ENCODE measurements at places on chromosomes 6 and 20.

DNA sequence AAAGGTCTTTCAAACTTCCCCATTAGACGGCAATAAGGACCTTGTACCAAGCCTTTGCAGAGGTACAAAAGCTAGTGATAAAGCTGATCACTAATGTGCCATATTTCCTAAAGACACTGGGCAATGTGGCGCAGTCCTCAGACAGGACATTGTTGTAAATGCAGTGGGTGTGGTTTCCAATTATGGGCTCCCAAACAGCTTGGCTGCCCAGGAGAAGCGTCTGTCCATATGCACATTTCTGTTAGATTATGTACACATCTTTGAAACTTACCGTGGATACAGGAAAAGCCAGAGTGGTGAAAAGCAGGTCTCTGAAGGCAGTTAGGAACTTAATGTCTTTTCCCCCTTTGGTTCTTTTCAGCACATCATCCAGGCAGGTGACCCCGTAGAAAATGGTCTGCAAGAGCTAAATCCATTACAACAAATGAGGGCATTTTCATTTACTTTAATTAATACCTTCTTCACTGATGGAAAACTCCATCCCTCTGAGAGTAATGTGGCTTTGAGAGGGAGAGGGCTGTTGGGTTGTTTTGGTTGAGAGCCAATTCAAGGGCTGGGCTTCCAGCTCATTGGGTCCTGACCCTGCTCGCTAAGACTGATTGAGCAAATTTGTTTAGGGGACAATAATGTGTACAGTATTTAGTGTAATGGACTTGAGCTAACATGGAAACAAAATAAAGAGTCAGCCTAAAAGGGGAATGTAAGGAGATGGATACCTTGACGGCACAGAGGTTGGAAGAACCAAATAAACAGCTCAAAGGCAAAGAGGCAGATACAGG lies 10.4 kb downstream of the ADTRP start:
- DNase-seq: no peak

- no peak for DNase-seq
Measured at GRCh38 chr6:157226761-157227160, 96.6 kb downstream of the TMEM242 start.

- no peak for DNase-seq
Measured at GRCh38 chr20:45704969-45705637, at the start of gene WFDC10B. WFDC10B (minus strand) TSS chr20:45705019; CDS start chr20:45685992, 19,027 bp downstream.

- no peak for DNase-seq
Measured at GRCh38 chr6:162999575-163000285, 272.0 kb downstream of the PACRG start.

DNA sequence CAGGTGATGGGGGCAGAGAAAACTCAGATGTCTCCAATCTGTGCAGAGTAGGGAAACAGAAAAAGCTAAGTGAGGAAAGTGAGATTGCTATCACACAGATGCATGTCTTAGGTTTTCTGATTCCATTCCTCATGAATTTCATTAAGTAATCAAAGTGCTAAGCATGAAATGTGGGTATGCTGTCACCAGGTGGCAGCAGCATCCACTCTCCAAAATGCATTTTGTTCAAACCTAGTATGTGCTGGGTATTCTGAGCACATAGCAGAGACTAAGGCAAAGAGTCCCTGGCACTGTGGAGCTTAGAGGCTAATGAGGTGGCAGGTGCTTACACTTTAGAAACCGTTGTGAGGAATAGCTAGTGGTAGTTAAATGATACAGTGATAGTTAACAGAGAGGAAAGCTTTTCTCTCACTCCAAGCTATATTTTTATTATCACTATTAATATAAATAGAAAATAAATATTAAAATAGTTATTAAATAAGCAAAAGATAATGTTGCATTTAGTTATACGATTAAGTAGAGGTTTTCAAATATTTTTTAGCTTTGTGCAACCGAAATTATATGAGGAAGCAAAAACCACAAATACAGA lies 179.5 kb downstream of the CDH26 start:
- DNase-seq: no peak

GRCh38 chr20:63662813-63663189 lies 4.7 kb downstream of the RTEL1 start:
- DNase-seq: no peak

DNA sequence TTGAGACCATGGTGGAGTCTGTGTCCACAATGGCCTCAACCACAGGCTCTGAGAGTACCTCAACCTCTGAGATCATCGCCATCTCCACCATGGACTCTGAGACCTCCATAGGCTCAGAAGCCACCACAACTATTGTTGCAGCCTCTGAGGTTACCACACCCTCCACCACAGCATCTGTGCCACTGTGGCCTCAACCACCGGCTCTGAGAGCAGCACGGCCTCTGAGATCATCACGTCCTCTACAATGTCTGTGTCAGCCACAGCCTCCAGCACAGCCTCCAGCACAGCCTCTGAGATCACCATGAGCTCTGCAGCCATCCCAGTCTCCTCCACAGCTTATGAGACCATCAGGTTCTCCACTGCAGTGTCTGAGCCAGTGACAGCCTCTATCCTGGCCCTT lies 19.4 kb upstream of the MUC21 start:
- DNase-seq: no peak

GRCh38 chr6:25435416-25435985 lies 156.3 kb downstream of the CARMIL1 start:
- DNase-seq: no peak

- no peak for DNase-seq
Measured at GRCh38 chr6:33453393-33454008, 875 bp upstream of the ZBTB9 start.

DNA sequence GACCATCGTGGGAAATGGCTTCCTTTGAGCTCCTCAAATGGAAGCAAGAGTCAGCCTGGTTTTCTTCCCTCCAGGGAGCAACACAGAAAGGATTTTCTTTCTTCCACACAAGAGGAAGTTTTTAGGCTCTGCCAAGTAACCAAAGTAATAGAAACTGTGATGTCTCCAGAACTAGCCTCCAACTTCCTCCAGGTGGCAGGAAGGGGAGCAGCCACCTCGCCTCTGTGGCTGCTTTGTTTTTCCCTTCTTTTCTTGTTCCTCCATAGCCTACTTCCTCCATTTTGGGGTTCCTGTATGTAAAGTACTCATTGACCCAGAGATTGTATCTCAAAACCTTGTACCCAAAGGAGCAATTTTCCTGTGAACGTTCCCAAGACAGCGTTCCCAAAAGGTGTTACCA lies 32.7 kb upstream of the CCR6 start:
- DNase-seq: no peak

DNA sequence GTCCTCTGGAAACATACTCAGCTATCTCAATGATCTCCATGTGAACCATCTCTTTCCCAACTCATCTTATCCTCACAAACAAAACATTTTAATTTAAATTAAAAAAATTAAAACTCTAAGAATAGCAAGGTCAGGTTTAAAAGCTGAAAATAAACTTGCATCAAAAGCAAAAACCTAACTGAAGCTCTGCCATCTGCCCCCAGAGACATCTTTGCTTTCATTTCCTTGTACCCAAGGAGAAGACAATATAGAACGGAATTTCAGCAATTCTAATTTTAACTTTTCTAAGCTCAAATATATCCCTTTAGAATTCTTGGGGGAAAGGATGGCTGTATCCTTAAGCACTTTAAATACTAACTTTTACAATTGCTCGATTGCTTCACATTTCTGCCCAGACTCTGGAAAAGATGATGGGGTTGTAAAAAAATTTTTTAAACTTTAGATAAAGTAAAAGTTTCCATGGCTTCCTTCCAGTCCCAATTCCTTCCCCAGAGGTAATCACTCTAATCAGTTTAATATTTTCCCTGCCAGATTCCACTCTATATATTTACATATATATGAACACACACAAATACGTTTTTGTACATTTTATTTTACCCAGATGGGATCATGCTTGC lies 69.2 kb upstream of the SMIM29 start:
- DNase-seq: no peak

DNA sequence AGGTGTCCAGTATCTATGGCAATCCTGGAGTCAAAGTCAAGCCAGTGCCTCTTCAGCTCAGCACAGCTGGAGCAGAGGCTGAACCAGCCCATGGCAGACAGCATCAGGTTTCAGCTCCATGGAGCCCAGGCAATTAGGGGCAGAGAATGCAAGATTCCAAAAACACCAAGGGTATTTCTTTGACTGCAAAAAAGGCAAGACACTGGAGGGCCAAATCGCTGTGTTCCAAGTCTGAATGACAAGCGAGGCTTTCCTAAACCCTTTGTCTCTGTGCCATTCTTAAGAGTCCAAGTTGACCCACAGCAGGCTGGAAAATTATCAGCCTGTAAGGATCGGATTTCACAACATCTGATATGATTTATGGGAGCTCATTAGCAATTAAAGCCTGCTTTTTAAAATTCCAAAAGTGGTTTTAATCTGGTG lies 49.7 kb upstream of the TGM3 start:
- DNase-seq: no peak

DNA sequence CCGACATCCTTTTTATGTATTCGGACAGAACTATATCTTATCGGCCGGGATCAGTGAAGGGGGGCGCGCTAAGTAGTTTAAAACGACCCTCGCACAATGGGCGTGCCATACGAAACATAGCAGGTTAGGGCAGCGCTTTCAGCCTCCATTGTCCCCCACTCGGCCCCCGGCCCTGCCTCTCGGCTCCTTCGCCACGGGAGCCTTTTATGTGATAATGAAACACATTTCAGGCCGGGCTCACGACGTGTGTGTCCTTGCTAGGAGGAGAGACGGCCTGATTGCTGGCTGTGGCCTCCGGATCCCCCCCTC lies 5.3 kb downstream of the FOXA2 start:
- DNase-seq: no peak

- no peak for DNase-seq
Measured at GRCh38 chr6:143963158-143963919, 44.7 kb downstream of the PLAGL1 start.

- DNase-seq: no peak
Measured at GRCh38 chr6:158629367-158630221, 14.9 kb downstream of the DYNLT1 start.

DNA sequence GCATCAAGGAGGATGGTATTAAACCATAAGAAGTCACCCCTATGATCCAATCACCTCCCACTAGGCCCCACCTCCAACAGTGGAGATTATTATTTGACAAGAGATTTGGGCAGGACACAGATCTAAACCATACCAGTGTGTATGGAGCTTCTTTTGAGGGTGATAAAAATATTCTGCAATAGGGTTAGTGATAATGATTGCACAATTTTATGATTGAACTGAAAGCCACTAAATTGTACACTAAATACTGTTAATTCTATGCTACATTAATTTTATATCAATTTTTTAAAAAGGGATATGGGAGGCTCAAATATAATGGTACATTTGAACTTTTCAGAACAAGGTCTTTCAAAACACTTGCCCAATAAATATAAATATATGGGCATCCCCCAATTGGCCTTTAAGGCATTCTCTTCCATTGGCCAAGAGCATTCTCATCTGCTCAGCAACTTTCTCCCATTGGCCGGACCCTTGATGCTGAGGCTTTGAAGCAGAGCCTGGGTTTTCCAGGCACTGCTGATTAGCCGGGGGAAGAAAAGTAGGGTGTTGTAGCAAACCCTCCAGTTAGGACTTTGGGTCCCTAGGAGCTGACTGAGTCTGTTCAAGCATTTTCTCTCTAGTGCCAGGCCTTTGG lies 209.9 kb downstream of the LRFN2 start:
- DNase-seq: no peak

GRCh38 chr20:5127859-5128424 lies 1.1 kb downstream of the CDS2 start:
- no peak for DNase-seq

DNA sequence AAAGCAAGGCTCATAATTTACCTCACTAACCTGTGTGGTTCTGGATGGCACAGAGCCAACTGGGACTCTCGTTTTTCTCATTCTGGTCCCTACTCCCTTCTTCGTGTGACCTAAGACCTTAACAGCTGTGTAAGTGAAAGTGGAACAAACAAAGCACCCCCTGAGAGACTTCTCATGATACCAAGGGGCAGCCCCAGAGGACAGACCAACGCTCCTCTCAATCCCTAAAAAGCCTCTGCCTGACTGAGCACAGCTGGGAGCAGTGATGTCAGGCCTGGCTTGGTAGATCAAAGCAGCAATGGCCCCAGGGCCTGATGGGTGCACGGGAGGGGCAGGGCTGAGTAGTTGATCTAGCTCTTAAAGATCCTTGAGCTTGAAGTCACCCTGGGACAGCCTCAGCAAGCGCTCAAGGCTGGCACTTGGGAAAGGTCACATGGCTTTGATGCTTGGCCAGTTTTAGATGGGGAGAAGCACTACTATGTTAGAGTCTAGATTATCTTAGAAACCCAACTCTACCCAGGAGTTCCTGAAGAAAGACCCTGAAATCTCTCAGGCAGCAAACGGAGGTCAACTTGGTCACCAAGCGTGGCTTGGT lies 16.2 kb upstream of the TGM2 start:
- DNase-seq: no peak

DNA sequence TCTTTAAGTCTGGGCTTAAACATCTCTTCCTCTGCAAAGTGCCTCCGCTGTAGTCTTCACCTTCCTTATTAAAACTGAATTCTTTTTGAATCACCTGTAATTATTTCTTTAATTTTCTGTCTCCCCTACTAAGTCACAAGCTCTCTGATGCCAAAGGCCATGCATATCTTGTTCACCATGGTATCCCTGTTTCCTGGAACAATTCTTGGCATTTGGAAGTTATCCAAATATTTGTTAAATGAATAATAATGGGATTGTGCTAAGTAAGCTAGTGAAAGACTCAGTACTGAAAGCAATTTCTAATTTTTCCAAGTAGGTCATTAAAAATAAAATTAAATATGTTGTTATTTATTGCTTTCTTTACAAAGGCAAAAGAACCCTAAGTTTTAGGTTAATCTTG lies 12.2 kb downstream of the SNAP91 start:
- DNase-seq: no peak

DNA sequence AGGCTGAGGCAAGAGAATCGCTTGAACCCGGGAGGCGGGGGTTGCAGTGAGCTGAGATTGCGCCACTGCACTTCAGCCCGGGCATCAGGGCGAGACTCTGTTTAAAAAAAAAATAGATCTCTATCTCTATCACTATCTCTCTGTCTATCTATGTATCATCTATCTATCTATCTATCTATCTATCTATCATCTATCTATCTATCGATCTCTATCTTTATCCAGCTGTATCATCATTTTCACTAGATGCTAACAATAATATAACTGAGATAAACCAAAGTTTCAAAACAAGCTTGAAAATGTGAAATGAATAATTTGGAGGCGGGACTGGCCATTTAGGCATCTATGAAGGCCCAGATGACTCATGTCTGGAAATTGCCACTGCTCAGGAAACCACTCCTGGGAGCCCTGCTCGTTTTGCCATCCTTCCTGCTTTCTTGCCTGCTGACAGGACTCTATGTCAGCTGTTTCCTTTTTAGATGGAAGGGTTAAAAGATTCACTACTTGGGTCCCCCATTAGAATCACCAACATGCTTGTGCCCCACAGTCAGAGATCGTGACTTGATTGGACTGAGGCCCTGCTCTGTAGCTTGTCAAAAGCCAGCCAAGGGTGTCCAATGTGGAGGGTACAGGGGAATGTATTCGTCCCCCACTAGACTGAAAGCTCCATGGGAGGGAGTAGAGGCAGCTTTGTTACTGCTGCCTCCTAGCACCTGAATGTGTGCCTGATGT lies 61.7 kb downstream of the UTRN start:
- DNase-seq: no peak

- no peak for DNase-seq
Measured at GRCh38 chr20:48490961-48491831, 336.6 kb downstream of the PREX1 start.

GRCh38 chr6:41021832-41022231 lies 17.2 kb downstream of the UNC5CL start:
- no peak for DNase-seq

Measured in NCI-H2081 treated with DMSO at 0.1 percent for 48 hours (cell line).